HT1080 (cell line): ENCODE measurements at places on chromosomes 1 and 21. TPM values are rescaled to one million over a fixed set of nuclear protein-coding genes. Genes with fewer than 3 reads are reported as not detected.

- DNase-seq, result peak; percentile 93
Observed at GRCh38 chr1:8740034-8740449, 77.4 kb downstream of the RERE start.

- DNase-seq, result no peak
Observed at GRCh38 chr1:27105018-27105417, 49.9 kb downstream of the SLC9A1 start.

GRCh38 chr21:45873418-45873817 is 108.2 kb upstream of the COL6A1 start:
- DNase-seq, result no peak

GRCh38 chr1:44036409-44037139 is 5.3 kb upstream of the SLC6A9 start:
- DNase-seq, result peak; percentile 72

KLF17 gene
- total RNA-seq, result 0.23 and 0.74 TPM in 2 replicates

DNA sequence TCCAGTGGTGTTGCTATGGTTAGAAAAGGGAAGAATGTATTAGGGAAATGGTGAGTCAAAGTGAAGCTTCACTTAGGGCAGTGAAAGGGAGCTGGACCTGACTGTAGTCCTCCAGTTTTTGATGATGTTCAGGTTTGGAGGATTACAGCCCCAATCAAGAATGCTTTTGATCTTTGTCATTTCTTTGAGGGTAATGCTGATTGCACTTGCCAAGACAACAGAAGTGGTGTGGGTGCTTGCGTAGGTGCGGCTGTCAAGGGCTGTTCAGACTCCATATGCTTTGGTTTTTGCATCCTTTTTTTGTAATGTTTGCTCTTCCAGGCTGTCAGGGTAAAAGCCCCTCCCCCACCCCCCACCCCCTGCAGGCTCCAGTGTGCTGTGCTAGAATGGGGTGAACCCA is 38.9 kb downstream of the HHAT start:
- DNase-seq, result no peak

SGIP1 gene
- total RNA-seq, result 0.08 TPM in 1 of 2 replicates, not detected in the other

DNA sequence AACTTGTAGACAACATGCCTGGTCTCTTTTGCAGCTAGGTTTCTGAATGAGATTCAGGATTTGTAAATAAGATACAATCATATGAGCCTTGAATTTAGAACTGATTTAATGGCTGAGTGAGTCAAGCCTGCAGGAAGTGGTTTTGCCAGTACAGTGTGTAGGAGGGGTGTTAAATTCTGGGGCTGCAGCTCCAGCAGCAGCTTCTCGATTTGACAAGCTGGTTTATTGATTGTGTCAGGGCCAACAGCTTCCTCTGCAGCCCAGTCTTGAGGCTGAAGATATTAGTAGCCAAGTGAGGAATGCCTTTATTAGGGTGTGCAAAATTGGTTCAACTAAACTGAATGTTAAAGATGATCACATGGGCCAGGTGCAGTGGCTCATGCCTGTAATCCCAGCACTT is 11.5 kb upstream of the PLA2G5 start:
- peak; percentile 89 for DNase-seq

ILDR2 gene
- total RNA-seq, result 8.3 and 15.4 TPM in 2 replicates

DNA sequence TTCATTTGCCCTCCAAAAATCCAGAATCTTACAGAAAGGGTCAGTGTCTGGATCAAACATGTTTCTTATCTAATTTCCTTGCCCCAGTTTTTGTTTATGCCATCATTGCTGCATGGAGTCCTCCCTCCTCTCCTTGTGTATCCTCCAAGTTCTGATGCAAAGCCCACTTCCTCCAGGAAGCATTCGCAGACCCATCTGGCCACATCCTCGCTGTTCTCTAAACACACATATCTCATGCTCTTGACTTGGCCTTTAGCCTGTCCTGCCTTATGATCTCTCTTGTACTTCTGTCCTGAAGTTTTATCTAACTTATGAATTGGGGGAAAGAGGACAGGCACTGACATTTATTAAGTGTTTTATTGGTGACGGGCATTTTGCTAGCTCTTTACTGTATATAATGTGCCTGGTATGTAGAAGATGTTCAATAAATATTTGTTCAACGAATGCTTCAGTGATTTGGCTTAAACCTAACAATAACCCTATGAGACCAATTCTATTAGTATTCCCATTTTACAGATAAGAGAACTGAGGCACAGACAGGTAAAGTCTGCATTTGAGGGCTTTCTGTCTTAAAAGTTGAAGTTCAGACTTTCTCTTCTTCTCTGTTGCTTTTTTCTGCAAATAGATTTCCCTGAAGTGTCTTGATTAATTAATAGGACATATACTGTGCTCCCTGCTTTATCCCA is 19.2 kb upstream of the ID3 start:
- no peak for DNase-seq

- no peak for DNase-seq
Observed at GRCh38 chr1:192903142-192903541, 94.3 kb downstream of the RGS2 start.

OLIG1 gene
- not detected in 2 replicates for total RNA-seq

COPA gene
- 115 and 133 TPM in 2 replicates for total RNA-seq

GRCh38 chr1:81553503-81553902 is 247.2 kb upstream of the ADGRL2 start:
- DNase-seq, result no peak

DNA sequence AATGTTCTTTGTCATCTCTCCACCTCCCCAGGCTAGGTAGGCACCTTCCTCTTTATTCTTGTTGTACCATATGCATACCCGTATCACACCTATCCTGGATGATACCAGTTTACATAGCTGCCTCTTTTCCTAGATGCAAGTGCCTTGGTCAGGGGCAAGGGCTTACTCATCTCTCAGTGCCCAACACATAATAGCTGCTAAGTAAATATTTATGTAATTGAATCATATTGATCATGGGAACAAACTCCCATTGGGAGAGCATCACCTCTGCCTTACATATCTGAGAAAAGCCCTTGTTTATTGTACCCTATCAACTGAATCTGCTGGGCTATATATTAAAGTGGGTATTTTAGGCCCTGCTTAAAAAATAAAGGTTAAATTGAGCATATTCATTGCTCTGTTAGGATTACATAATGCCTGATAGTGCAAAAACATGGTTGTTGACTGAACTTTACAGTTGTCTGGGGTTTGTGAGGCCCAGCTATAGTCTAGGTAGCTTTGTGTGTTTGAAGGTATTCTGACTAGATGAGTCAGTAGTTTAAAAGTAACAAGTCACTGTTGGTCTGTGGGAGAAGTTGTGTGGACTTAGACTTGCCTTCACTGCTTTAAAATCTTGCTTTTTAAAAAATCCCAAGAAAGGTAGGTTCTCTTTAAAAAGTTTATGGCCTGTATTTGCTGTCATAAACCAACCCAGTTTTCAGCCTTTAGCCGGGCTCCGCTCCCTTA is 82.6 kb downstream of the OLFML2B start:
- no peak for DNase-seq

- no peak for DNase-seq
Observed at GRCh38 chr1:82323144-82323841, 522.6 kb downstream of the ADGRL2 start.

GRCh38 chr1:30905916-30906620 is 2.5 kb downstream of the SDC3 start:
- DNase-seq, result no peak

DNA sequence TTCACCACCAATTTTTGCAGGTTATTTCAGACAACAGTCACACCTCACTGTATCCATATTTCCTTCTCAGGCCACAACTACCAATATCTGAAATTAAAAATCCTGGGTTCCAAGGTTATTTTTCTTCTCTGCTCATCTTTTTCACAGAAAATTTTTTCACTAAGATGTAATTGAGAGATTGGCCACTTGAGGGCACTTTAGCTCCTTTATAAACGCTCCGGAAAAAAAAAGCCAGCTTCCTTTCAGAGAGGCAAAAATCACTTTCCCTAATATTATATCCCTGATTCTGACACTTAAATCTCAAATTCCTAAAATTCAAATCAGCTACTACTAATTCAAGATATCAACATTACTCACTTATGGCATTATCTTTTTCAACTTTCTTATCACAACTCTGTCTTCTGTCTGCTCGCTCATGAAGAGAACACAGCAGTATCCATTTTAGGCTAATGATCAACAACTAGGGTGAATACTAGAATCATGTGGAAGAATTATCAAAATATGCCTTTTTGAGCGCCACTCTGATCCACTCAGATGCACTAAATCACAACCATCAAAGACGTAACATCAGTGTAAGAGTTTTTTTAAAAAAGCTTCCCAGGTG is 101.4 kb upstream of the RGS1 start:
- peak; percentile 46 for DNase-seq

GRCh38 chr1:119778886-119779560 is 10.3 kb upstream of the HMGCS2 start:
- no peak for DNase-seq

CEP104 gene
- 16.1 and 22.8 TPM in 2 replicates for total RNA-seq

- no peak for DNase-seq
Observed at GRCh38 chr21:44372616-44373015, 19.2 kb downstream of the TRPM2 start.

- DNase-seq, result peak; percentile 90
Observed at GRCh38 chr1:201266774-201267173, 16.5 kb upstream of the PKP1 start.

DNA sequence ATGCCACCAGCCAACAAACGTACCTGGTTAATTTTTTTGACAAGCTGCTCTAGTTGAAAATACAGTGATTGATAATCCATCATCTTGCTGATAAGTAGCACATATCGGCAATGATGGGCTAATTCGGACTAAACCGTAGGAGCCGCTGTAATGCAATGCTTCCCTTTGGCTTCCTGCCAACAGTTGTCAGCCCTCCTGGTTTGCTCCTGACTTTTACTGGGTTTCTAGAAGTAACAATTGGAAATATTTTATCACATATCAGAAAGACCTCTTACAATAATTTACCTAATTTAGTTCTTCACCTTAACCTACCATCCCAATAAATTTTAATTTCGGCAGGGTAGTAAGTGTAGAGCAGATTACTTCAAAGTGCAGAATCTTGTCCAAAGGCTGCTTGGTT is 148.5 kb downstream of the DHRS3 start:
- no peak for DNase-seq

DNA sequence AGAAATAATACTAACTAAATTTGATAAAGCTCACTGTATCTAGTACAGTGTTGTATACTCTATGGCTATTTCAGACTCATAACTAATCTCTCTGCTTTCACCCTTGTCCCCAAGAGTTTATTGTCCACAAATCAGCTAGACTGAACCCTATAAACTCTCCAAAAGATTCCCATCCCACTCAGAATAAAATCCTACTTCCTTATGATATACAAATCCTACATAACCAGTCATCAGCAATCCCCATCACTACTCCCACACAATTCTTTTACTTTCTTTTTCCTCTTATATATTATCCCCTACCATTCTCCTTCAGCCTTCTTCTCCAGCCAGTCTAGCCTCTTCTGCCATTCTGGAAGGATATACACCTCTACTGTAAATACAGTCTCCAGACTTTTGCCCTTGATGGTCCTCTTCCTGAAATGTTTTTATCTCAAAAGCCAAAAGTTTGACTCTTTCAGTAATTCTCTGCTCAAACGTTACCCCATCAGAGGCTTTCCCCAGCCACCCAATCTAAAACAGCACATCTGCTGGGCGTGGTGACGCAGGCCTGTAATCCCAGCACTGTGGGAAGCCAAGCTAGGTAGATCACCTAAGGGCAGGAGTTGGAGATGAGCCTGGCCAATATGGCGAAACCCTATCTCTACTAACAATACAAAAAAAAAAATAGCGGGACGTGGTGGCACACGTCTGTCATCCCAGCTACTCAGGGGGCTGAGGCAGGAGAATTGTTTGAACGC is 41.6 kb downstream of the ABL2 start:
- no peak for DNase-seq

LCE6A gene
- not detected in 2 replicates for total RNA-seq

GRCh38 chr1:69110851-69111250 is 456.9 kb upstream of the LRRC7 start:
- DNase-seq, result no peak

- no peak for DNase-seq
Observed at GRCh38 chr1:105027838-105028471, 1278.3 kb downstream of the AMY1C start.

DNA sequence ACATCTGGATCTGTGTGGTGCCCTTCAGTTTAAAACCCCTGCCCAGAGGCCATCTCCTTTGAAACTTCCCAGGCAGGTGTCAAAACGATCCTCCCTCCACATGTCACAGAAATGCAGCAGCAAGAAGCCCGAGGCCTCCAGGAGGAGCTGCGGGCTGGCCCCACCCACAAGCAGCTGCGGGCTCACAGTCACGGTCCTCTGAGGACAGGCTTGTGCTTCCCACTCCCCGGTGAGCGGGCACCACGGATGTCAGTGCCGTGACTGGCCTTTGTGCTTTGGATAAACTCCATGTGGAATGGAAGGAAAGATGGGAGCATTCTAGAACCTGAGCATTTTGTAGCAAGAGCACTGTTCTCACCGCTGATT is 65.8 kb downstream of the SIK1 start:
- DNase-seq, result no peak

- DNase-seq, result no peak
Observed at GRCh38 chr1:94334764-94335163, 83.4 kb upstream of the ABCD3 start.

- no peak for DNase-seq
Observed at GRCh38 chr1:228210712-228211530, 3.1 kb downstream of the OBSCN start.

- DNase-seq, result no peak
Observed at GRCh38 chr1:118154220-118154619, 30.8 kb downstream of the SPAG17 start.

DNA sequence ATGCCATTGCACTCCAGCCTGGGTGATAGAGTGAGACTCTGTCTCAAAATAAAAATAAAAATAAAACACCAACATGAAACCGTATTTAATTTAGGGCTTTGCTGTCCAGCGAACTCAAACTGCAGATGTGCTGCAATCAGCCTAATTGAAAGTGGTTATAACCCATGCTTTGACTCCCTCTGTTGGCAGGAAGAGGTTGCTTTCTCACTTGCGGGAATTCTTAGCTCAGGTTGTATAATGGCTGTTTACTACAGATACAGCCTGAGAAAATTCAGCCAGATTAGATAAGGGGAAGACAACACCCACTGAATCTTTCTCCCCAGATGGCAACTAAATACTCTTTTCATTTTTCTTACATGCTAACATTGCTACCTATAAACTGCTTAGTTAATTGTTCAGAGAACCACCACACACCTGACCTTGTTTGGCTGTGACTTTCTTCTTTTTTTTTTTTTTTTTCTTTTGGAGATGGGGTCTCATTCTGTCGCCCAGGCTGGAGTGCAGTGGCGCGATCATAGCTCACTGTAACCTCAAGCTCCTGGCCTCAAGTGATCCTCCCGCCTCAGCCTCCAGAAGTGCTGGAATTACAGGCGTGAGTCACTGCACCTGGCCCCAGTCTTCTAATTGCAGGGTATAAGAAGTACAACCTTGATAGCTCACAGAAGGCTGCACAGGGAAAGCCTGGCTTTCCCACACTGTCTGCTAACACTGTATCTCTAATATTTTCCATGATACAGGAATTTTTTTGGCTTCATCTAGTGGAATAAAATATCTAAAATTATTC is 34.6 kb downstream of the DNTTIP2 start:
- peak; percentile 75 for DNase-seq

- DNase-seq, result peak; percentile 70
Observed at GRCh38 chr1:203038891-203039608, 12.8 kb downstream of the PPFIA4 start.

LYPD8 gene
- 2.0 and 3.8 TPM in 2 replicates for total RNA-seq

- DNase-seq, result peak; percentile 28
Observed at GRCh38 chr1:147892731-147893214, 9.8 kb upstream of the GJA8 start.
